Thyroid gland (tissue), 4 donors: ENCODE measurements at places on chromosomes 2 and 18. TPM values are rescaled to one million over a fixed set of nuclear protein-coding genes. Genes with fewer than 3 reads are reported as not detected.
A peak's percentile ranks its signal among the peaks of the same experiment; 100 is the strongest.

DNA sequence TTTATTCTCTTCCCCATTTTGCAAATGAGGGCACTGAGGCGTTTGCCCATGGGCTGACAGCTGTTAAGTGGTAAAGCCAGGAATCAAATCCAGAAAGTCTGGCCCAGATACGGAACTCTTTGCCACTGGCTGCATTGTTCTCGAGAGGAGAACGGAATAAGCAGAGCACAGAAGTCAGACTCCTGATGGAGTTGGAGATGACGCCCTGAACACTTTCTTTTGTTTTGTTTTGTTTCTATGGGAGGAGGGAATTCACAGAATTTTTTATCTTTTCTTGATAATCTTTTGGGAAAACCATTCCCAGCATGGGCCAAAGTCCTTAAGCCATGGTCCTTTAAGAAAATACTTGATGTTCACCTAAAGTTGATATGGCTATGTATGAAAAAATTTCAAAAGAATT is 322.2 kb downstream of the RDH14 start:
- H3K4me1 ChIP-seq: no peaks in the 10 kb centered on the region
- no peaks in the 10 kb centered on the region for H3K36me3 ChIP-seq
- DNase-seq: no peak
- no peak overlapping the region for H3K27ac ChIP-seq
- no peaks in the 10 kb centered on the region for H3K27me3 ChIP-seq

- no peak for DNase-seq
- no peaks in the 10 kb centered on the region for H3K4me1 ChIP-seq
- H3K4me3 ChIP-seq: no peak overlapping the region
- H3K27ac ChIP-seq: no peak overlapping the region
- no peaks in the 10 kb centered on the region for H3K36me3 ChIP-seq
Observed at GRCh38 chr2:235063471-235063961, 111.7 kb downstream of the SH3BP4 start.

GRCh38 chr2:58508006-58508405 is 266.9 kb upstream of the FANCL start:
- no peaks in the 10 kb centered on the region for H3K4me1 ChIP-seq
- no peaks in the 10 kb centered on the region for H3K36me3 ChIP-seq
- no peaks in the 10 kb centered on the region for H3K27me3 ChIP-seq
- no peak overlapping the region for H3K27ac ChIP-seq

GRCh38 chr2:19358242-19359020 is at the start of gene OSR1:
OSR1 (minus strand) TSS chr2:19358623; CDS start chr2:19353805, 4,818 bp downstream.
- peaks cover 36% of the 10 kb centered on the region for H3K27me3 ChIP-seq
- H3K4me1 ChIP-seq: peaks cover 34% of the 10 kb centered on the region
- peak within 1 kb of the TSS; percentile 25 for H3K4me3 ChIP-seq
- DNase-seq: peak; percentile 52
- H3K27ac ChIP-seq: peak within 1 kb of the TSS; percentile 77

Gene SIX3
- total RNA-seq: not detected

DNA sequence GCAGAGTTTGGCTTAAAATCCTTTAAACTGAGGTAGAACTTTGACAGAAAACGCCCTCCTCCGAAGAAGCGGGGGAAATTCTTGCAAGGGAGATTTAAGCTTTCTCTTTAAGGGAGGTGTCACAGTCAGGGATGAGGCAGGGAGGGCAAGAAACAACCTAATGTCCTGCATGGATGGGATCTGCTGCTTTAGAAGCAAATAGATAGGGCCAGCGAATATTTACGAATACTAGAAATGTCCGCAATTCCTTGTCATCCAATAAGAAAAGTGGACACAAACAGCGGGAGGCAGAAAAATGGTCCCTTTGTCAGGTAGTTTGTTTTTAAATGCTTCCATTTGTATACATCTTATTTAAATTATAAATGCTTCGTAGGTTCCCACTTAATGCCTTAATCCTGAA is 12.0 kb downstream of the MEIS1 start:
- no peaks in the 10 kb centered on the region for H3K4me1 ChIP-seq
- H3K4me3 ChIP-seq: no peak overlapping the region
- no peak for DNase-seq
- no peaks in the 10 kb centered on the region for H3K36me3 ChIP-seq
- H3K27ac ChIP-seq: no peak overlapping the region

- H3K4me3 ChIP-seq: no peak overlapping the region
- no peaks in the 10 kb centered on the region for H3K4me1 ChIP-seq
- H3K27ac ChIP-seq: no peak overlapping the region
- no peaks in the 10 kb centered on the region for H3K36me3 ChIP-seq
- no peak for DNase-seq
Observed at GRCh38 chr2:28380219-28380618, 12.4 kb upstream of the FOSL2 start.

Gene ANKRD12
- 155 TPM for total RNA-seq

- H3K4me3 ChIP-seq: no peak overlapping the region
- no peak overlapping the region for H3K27ac ChIP-seq
- H3K27me3 ChIP-seq: no peaks in the 10 kb centered on the region
- H3K36me3 ChIP-seq: no peaks in the 10 kb centered on the region
Observed at GRCh38 chr2:50787636-50788035, 244.3 kb downstream of the NRXN1 start.

Gene HOXD4
- 4.8 TPM for total RNA-seq

DNA sequence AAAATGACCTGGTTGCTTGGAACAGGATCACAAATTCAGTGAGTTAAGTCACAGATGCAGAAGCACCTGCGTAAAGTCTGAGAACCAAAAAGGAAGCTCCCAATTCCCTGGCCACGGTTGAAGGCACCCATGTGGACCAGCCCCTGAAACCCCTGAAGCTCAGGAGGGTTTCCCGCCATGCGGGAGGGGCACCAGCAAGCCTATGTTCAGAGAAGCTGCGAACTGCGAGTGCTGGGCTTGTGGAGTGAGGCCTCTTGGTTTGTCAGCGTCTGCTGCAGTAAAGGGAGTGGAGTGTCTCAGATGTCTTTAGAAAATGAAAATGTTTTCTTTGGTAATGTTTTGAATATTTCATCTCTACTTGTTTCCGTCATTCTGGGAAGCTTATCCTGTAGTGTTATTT is 16.1 kb upstream of the ACKR3 start:
- no peak overlapping the region for H3K4me3 ChIP-seq
- no peaks in the 10 kb centered on the region for H3K4me1 ChIP-seq
- no peak overlapping the region for H3K27ac ChIP-seq
- no peak for DNase-seq
- H3K36me3 ChIP-seq: no peaks in the 10 kb centered on the region
